Mammary epithelial cell (primary cell): ENCODE measurements at places on chromosomes 13 and 19. TPM values are rescaled to one million over a fixed set of nuclear protein-coding genes. Genes with fewer than 3 reads are reported as not detected.
A peak's percentile ranks its signal among the peaks of the same experiment; 100 is the strongest.

The ZNF729 gene
- not detected for polyA plus RNA-seq

GRCh38 chr13:39452417-39452816, 150.6 kb downstream of the LHFPL6 start:
- no peak for DNase-seq

GRCh38 chr13:101515504-101515903, 63.0 kb downstream of the ITGBL1 start:
- DNase-seq, result no peak

The FCHO1 gene
- polyA plus RNA-seq, result 0.22 TPM

The MEIOSIN gene
- 0.01 TPM for polyA plus RNA-seq

The RNF17 gene
- polyA plus RNA-seq, result not detected

DNA sequence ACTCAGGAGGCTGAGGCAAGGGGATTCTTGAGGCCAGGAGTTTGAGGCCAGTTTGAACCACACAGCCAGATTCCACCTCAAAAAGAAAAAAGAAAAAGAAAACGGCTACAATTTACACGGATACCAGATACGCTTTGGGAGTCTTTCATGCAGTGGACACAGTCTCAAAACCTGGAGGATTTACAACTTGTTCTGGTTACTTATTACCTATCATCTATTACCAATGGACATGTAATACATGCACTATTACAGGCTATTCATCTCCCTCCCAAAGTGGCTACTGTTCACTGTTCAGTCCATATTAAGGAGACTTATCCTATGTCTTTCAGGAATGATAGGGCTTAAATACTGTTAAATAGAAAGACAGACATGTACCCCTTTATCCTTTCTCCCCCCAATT, 33.3 kb downstream of the ZNF823 start:
- DNase-seq, result no peak

DNA sequence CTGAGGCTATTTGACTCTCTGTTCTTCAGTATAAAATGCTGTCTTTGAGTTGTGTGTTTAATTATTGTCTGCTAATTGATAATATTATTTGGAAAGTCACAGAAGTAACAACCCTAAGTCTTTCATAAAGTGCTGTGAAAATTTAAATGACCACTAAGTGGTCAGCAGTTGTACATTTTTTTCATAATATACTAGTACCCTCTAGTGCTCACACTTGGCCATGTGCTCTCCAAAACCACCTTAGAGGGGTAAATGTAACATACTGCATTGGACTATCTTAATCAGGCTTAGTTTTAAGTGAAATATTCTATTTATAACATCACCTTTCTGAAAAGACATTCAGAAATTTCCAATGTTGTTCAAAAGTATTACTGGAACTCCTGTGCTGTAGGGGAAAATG, 745.3 kb downstream of the GPC5 start:
- no peak for DNase-seq

GRCh38 chr13:112350300-112350699, 25.9 kb upstream of the SPACA7 start:
- DNase-seq, result no peak

DNA sequence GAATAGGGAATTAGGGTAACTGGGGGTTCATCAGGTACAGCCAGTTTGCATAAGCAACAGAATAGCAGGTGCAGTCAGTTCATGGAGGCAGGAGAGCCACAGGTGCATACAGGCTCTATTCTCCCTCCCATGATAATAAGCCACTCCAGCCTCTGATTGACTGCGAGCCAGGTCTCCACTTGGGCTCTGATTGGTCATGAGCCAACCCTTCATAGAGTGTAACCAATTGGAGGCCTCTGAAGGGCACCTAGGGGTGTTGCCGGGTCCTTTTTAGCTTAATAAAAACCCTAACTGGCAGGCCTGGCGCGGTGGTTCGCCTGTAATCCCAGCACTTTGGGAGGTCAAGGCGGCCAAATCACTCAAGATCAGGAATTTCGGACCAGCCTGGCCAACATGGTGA, 8.7 kb upstream of the CKM start:
- no peak for DNase-seq

The CLEC17A gene
- 0.08 TPM for polyA plus RNA-seq

DNA sequence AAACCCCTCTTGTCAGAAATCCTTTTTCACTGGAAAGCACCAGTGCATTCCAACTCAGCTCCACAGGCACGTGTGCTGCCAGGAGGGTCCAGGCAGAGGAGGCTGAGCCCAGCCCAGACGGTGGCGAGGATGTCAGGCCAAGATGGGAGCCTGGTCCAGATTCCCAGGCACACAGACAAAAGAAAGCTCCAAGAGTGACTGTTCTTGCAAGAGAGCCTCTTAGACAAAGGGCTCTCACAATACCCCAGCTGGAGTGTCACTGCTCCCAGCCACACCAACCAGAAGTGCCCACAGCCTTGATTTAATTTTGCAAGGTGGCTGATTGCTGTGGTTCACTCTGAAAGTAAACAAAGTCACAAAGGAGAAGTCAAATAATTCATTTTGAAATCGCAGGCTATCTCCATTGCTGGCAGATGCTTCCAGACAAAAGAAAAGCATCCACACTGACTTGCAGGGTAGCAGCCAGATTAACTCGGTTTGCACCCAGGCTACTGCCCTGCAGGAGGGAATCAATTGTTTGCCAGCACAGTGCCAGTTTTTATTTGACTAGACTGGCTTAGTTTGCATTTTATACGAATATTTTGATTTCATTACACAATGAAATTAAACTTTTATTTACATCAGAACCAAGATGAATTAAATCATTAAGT, 95.1 kb downstream of the RAB20 start:
- DNase-seq, result no peak

DNA sequence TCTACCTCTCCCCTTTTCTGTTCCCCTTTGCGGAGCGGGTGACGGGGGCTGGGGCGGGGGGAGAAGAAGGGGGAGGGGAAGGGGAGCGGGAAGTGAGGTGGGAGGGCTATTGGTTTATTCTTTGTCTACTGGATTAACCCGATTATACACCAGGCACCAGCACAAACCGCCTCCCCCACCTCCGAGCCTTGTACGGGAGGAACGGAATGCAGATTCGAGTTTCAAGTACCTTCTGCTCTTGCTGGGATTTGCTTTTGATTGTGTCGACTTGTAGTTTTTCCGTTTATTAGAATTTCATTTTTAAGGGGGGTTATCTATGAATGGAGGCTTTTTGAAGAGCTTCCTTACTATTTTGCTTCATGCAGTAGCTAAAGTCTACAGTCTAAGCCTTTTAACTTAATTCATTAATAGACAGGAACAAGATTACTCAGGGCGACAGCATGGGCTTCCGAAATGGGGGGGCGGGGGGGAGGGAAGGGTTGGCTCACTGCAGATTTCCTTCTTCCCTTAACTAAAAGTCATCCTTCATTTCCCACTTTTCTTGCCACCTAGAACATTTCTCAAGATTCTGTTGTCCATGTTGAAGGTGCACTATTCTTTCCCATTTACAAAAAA, 937 bp upstream of the SPRY2 start:
- DNase-seq, result no peak

The TMEM255B gene
- 8.6 TPM for polyA plus RNA-seq

DNA sequence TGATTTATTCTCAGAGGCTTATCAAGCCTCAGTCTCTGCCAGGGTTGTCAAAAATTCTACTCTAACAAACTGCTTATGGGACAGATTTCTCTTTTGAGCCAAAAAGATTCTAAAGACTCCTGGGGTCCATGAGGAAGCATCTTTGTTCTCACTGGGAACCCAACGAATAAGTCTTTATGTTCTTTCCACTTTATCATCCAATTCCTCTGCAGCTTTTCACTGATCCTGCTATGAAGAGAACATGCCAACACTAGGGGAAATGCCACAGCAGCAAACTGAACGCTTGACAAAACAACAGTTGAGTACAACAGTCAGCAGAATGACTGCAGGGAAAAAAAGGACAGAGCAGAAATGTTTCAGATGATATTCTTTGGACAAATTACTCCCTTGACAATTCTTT, 22.2 kb downstream of the DCLK1 start:
- DNase-seq, result no peak

GRCh38 chr19:18494267-18494607, 27.6 kb downstream of the ELL start:
- DNase-seq, result no peak

The NLRP5 gene
- not detected for polyA plus RNA-seq

The ENOX1 gene
- polyA plus RNA-seq, result 1.9 TPM

DNA sequence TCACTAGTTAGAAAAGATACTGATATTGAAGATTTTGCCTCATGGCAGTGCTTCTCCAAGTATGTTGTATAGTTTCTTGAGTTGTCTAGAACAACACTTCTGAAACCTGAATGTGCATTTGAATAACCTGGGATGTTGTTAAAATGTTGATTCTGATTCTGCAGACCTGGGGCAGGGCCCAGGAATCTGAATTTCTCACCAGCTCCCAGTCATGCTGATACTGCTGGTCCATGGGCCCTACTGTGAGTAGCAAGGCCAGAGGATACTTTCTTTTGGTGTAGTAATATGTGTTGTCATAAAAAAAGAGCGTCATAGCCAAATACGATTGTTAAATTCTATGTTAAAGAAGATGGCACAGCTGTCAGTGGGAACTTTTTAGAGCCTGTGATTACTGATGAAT, 41.6 kb upstream of the C1QTNF9 start:
- no peak for DNase-seq

DNA sequence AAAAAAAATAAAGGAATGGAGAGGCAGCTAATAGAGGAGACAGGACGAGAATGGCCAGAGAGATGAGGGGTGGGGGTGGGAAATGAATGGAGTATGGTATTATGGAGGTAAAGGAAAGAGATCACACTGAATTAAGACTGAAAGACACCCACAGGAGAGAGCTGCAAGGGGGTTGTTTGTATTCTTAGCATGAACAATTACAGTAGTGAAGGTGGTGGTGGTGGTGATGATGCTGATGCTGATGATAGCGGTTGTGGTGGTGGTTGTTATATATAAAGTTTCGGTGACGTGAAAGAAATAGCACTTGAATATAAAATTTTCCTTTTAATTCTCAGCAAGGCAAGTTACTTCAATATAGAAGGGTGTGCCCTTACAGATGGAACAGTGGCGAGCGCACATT, 2.8 kb upstream of the ADGRE3 start:
- no peak for DNase-seq

GRCh38 chr13:102974317-102975087, 91.7 kb downstream of the SLC10A2 start:
- DNase-seq, result no peak

- DNase-seq, result no peak
These were observed 42.6 kb upstream of the MYO16 start for GRCh38 chr13:108586826-108587225.

DNA sequence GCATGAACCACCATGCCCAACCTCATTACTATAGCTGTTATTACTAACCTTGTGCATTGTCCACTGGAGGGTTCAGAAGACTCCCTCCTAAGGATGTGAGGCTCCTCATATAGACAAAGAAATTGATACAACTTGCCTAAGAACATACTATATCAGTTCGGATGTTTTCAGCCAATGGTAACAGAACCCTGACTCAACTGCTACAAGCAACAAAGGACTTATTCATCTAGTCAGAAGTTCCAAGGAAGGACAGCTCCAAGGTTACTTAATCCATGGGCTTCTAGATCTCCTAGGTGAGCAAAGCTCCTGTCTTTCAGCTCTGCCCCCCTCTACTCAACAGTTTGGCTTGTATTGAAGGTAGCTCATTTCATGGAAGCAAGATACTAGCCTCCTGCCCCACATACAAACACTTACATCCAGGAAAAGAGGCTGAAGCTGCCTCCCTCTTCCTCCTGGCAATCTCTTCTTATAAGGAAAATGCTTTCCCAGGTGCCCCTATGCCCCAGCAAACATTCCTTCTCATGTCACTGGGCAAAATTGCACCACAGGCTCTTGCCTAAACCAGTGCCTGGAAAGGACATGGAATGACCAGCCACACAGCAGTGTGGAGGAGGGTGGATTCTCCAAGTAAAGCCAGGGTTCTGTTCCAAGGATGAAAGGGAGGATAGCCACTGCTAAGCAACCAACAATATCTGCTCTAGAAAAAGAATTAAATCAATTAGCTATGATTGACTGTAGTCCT, 497.8 kb downstream of the FOXO1 start:
- peak; percentile 59 for DNase-seq

GRCh38 chr13:45368571-45368970, 27.6 kb upstream of the TPT1 start:
- peak; percentile 80 for DNase-seq

- no peak for DNase-seq
These were observed 17.9 kb upstream of the CSNK1A1L start for GRCh38 chr13:37123337-37123736.

- DNase-seq, result no peak
These were observed 17.6 kb downstream of the VSTM2B start for GRCh38 chr19:29543381-29543780.

GRCh38 chr19:58466089-58466759, 656 bp upstream of the ZNF324 start:
- no peak for DNase-seq

GRCh38 chr13:34345258-34345965, 527.5 kb downstream of the RFC3 start:
- no peak for DNase-seq

The KLF5 gene
- 162 TPM for polyA plus RNA-seq

GRCh38 chr13:110690516-110690915, 15.4 kb downstream of the CARS2 start:
- DNase-seq, result no peak

- peak; percentile 95 for DNase-seq
These were observed 13.6 kb downstream of the LTBP4 start for GRCh38 chr19:40614622-40615411.

- DNase-seq, result no peak
These were observed 38.4 kb downstream of the SMIM24 start for GRCh38 chr19:3441986-3442329.

DNA sequence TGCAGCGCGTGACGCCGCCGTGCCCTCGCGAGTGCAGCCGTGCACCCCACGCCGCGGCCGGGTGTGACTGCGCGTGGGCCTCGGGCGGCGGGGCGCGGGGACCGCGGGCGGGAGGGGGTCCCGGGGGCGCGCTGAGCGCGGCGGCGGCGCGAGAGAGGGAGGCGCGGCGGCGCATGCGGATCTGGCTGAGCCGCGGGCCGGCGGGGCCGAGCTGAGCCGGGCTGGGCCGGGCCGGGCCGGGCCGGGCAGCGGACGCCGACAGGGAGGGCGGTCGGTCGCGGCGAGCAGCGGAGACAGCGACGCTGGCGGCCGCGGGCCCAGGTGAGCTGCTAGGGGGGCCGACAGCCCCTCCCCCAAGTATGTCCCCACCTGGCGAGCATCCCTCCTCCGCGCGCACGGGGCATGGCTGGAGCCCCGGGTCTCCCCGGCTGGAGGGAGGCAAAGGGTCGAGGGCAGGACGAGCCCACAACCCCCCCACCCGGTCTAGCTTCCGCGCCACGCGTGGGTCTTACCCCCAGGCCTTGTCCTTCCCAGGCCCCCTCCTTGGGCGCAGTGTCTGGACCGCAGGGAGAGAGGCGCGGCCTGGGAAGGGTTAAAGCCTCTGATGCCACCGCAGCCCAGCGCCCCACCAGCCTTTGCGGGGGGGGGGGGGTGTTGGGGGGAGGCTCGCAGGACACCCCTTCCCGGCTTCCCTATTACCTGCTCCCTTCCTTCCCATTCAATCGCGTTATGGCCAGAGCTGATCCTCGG, at the start of gene SPTBN4:
Gene SPTBN4 (plus strand): TSS at position 17 of the 750 bp plus-strand sequence. CDS start 5,621 bp downstream, outside the sequence.
- no peak for DNase-seq

The CYP4F12 gene
- polyA plus RNA-seq, result 0.26 TPM

The CEACAM5 gene
- not detected for polyA plus RNA-seq
